ENCODE measurements at places on chromosomes 13 and 19. TPM values are rescaled to one million over a fixed set of nuclear protein-coding genes. Genes with fewer than 3 reads are reported as not detected.

ADAMTS10 gene
- 4.7 TPM for total RNA-seq

TTYH1 gene
- 0.34 TPM for total RNA-seq

GJB6 gene
- not detected for total RNA-seq

SLAIN1 gene
- total RNA-seq: 6.6 TPM

FOXA3 gene
- total RNA-seq: not detected

ZNF527 gene
- 3.9 TPM for total RNA-seq

PSG5 gene
- not detected for total RNA-seq

B3GNT8 gene
- 1.9 TPM for total RNA-seq

ZNF444 gene
- 20.6 TPM for total RNA-seq

MYH14 gene
- total RNA-seq: 298 TPM

BRME1 gene
- total RNA-seq: 1.5 TPM

PLPPR3 gene
- total RNA-seq: not detected

HIPK4 gene
- not detected for total RNA-seq

MYADM gene
- 17.0 TPM for total RNA-seq

PRKCSH gene
- 98.4 TPM for total RNA-seq

LGALS4 gene
- 0.62 TPM for total RNA-seq

ENOX1 gene
- total RNA-seq: 7.1 TPM

C19orf67 gene
- not detected for total RNA-seq

CLEC17A gene
- not detected for total RNA-seq

CACNG8 gene
- 0.26 TPM for total RNA-seq

F10 gene
- total RNA-seq: 1.3 TPM

C3 gene
- 101 TPM for total RNA-seq

PSG1 gene
- not detected for total RNA-seq

POMP gene
- 128 TPM for total RNA-seq

ANKRD24 gene
- total RNA-seq: 0.46 TPM

FREM2 gene
- 2.2 TPM for total RNA-seq

ADM5 gene
- 0.97 TPM for total RNA-seq

SHISA7 gene
- total RNA-seq: not detected

GPR4 gene
- total RNA-seq: 7.5 TPM

C19orf85 gene
- total RNA-seq: not detected
